NCI-H524 (cell line): ENCODE measurements at places on chromosomes 2 and 18.
A peak's percentile ranks its signal among the peaks of the same experiment; 100 is the strongest.

- DNase-seq, result no peak
These were observed 170.1 kb upstream of the THUMPD2 start for GRCh38 chr2:39949131-39949530.

GRCh38 chr2:151350579-151351195, 6.7 kb upstream of the TNFAIP6 start:
- DNase-seq, result no peak

- DNase-seq, result no peak
These were observed 445.7 kb upstream of the TRIB2 start for GRCh38 chr2:12270876-12271588.

GRCh38 chr2:27754138-27754588, 17.4 kb upstream of the MRPL33 start:
- peak; percentile 62 for DNase-seq

GRCh38 chr2:190996338-190996946, 17.5 kb downstream of the STAT1 start:
- no peak for DNase-seq
